Posterior vena cava (tissue), 2 donors: ENCODE measurements at places on chromosomes 1 and 21. TPM values are rescaled to one million over a fixed set of nuclear protein-coding genes. Genes with fewer than 3 reads are reported as not detected.

Gene FYB2
- total RNA-seq = not detected

Gene GNL2
- 40.0 TPM for total RNA-seq

Gene COL8A2
- 33.2 TPM for total RNA-seq

Gene FCRLA
- total RNA-seq = 0.19 TPM

Gene CD34
- total RNA-seq = 58.1 TPM

Gene CHAF1B
- 1.2 TPM for total RNA-seq

Gene APOBEC4
- not detected for total RNA-seq

Gene UBE2G2
- 75.6 TPM for total RNA-seq

Gene PLXNA2
- 40.6 TPM for total RNA-seq
